ENCODE measurements at places on chromosomes 3 and 15.

DNA sequence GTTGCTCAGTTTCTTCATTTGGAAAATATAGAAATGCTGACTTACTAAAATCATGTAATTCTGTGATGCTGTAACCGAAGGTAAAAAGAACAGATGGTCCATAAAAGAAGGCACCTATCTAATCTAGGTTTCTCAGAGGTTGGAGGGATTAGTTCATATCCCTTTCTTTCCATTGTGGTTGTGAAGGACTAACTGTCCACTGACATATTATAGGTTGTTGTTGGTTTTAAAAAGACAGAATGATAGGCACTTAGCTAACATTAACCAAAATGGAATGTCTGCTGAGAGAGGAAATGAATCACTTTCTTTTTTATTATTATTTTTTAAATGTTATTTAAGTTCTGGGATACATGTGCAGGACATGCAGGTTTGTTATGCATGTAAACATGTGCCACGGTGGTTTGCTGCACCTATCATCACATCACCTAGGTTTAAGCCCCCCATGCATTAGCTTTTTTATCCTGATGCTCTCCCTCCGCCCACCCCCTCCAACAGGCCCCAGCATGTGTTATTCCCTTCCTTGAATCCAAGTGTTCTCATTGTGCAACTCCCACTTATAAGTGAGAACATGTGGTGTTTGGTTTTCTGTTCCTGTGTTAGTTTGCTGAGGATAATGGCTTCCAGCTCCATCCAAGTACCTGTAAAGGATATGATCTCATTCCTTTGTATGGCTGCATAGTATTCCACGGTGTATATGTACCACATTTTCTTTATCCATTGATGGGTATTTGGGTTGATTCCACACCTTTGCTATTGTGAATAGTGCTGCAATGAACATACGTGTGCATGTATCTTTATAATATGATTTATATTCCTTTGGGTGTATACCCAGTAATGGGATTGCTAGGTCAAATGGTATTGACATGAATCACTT, 45.8 kb downstream of the ALDH1A2 start:
- no peak for DNase-seq

DNA sequence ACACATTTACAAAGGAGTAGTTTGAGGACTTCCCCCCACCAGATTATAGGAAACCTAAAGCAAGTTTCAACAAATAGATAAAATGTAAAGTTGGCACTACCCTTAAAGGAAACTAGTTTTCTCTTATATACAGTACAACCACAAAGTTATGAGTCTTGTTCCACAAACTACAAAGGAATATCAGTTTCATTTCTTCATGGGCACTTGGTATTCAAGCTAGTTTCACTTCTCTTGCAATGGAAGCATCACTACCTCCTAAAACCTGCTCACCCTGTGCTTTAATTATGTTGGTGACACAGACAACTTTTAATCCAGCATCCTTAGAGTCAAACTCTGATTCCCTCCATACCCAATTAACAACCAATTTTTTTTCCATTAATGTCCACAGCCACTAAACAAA, 707.0 kb downstream of the ROBO2 start:
- no peak for DNase-seq

DNA sequence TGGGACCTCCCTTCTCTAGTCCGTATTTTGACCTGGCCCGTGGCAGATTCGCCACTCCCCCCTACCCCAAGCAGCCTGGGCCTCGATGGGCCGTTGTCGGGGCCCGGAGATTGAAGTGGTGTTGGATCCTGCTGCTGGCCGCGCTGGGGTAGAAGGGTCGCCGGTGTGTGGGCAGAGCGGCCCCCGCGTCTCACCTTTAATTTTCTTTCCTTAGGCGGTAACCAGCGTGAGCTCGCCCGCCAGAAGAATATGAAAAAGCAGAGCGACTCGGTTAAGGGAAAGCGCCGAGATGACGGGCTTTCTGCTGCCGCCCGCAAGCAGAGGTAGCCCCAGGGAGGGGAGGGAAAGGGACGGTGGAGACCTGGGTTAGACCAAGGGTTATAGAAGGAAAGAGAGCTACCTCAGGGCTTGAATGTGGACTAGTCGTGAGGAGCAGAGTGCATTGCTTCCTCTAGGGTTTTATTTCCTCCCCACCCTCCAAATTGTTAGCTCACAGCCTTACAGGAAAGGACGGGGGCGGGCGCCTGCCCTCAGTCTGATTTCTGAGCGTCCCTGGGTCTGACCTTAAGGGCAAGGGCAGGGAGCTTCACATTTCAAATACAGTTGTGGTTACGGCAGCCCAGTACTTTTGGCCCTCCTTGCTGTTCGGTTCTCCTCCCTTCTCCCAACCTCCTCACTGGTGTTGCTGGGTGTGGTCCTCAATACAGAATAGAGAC, 799 bp downstream of the SERF2 start:
- DNase-seq: no peak

DNA sequence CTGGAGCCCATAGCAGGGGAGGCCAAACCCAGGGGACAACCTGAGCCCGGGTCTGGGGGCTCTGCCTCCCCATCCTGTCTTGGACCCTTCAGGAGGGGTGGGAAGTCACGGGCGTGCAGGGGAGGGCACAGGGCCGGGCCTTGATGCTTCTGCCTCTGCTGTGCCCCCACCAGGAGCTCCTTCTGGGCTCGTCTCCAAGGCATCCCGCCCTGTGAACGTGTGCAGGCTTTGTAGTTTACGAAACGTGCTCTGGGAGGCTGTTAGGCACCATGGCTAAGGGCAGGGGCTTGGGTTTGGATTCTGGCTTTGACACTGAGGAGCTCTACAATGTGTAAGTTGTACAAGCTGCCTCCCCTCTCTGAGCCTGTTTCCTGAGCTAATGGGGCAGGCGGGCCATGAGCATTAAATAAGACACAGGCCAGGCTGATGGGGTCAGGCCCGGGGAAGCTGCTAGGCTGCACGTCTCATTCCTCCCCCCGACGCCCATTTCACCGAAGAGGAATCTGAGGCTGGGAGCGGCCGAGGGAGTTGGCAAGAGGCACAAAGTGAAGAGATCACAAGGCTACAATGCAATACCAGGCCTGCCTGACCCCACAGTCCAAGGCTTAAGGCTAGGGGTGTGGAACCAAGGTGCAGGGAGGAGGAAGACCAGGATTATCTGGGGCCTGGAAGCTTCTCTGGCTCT, 19.6 kb downstream of the PLXND1 start:
- no peak for DNase-seq

DNA sequence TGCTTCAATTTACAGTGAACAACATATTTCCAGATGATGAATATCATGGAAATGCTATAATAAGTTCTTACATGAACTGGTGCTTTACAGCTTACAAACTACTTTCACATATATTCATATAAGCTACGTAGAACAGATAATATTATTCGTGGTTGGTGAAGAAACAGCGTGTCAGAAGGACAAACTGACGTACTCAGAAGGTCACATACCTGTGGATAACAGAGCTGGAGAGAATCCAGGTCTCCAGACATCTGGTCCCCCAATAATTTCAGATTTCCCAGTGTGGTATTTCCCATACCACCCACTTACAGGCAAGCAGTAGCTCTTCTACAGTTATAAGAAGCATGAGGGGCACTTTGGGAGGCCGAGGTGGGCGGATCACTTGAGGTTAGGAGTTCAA, 156.6 kb downstream of the PLD1 start:
- no peak for DNase-seq

- no peak for DNase-seq
Observed at GRCh38 chr3:62723166-62723913, 151.9 kb downstream of the CADPS start.

DNA sequence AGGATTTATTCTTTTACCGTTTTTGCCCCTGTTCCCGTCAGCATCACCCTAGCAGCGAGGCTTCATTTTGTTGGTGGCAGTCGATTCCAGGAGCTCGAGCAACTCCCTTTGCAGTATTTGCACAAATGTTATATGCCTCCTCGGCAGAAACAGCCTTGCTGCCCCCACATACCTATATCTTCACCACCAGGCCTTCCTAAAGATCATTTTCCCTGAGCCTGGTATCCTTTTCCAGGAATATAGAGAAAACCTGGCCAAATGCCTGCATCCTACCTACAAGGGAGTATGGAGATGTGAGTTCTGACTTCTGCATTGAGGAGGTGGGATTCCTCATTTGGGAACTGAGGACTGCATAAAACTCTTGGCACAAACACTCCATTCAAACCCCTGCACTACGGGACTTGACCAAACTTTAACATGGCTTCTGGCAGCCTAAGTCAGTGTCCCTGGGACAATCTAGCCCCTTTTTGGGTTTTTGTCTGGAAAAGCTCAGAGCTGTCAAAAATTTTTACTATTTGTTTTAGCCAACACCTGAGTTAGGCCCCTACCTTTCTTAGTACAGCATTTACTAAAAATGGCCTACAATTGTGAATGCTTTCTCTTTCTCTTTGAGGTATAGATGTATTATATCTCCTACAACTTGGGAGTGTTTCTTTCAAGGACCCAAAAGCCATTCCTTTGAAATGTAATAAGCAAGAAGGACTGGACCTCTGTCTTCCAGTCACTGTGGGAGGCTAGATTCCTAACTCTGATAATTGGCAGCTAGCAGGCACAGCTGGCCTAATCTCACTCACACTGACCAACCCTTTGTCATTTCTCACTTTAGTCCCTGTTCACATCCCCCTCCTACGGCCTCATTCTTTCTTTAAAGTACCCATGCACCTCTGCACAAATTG, 12.1 kb upstream of the UBE2Q2 start:
- no peak for DNase-seq
